Spleen (tissue), 13 donors: ENCODE measurements at places on chromosomes 5 and 9. TPM values are rescaled to one million over a fixed set of nuclear protein-coding genes. Genes with fewer than 3 reads are reported as not detected.

DNA sequence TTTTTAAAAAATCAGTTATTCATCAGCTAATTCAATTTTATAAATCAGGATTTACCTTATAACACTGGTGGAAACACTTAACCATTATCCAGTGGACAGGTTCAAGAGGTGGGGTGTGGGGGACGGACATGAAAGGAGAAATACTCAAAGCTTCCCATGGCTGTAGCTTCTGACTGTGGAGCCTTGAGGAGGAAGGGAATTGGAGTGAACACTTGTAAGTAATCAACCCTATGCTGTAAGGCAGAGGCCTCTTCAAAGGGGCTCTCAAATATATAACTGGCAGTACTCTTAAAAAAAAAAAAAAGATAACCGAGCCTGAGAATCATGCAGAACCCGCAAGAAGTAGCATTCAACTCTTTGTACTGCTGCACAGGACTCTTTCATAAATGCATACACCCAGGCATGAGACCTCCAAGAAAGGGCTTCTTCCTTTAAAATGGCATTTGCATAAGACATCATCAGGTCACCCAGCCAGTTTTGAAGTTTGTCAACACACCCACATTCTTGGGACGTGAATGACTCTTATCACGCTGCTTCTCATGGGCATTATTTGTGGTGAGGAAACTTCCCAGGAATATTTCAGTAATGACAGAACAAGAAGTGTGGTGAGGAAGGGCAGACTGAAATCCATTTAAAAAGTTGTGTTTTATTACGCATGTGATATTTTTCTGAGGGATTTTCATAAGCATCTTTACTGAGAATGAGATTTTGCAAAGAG lies 8.1 kb downstream of the OSMR start:
- no peak overlapping the region for H3K27ac ChIP-seq
- no peaks in the 10 kb centered on the region for H3K36me3 ChIP-seq
- H3K27me3 ChIP-seq = no peaks in the 10 kb centered on the region
- no peaks in the 10 kb centered on the region for H3K4me1 ChIP-seq
- DNase-seq = no peak
- no peak overlapping the region for H3K4me3 ChIP-seq

- H3K36me3 ChIP-seq = no peaks in the 10 kb centered on the region
- no peaks in the 10 kb centered on the region for H3K4me1 ChIP-seq
- no peak overlapping the region for H3K4me3 ChIP-seq
Observed at GRCh38 chr5:180611140-180611850, 20.0 kb upstream of the SCGB3A1 start.

DNA sequence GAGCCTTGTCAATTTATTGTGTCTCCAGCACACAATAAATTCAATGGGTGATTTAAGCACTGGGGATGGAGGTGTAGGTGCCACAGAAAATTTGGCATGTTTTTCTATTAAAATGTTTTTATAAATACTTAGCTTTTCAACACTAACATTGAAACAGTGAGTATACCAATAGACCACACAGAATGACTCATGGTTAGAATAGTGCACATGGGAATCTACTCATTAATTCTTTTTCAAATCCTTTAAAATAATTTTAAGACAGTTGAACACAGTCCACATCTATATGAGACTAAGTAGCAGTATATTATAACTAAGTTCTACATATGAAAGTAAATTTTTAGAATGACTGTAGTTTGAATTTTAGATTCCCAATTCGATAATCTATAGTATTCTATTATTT lies 67.1 kb downstream of the LNPEP start:
- H3K27ac ChIP-seq = no peak overlapping the region
- no peaks in the 10 kb centered on the region for H3K4me1 ChIP-seq
- no peak for DNase-seq
- H3K27me3 ChIP-seq = no peaks in the 10 kb centered on the region

- H3K27ac ChIP-seq = peak overlapping the region; percentile 96
- H3K27me3 ChIP-seq = no peaks in the 10 kb centered on the region
- H3K4me3 ChIP-seq = peak overlapping the region; percentile 93
- H3K4me1 ChIP-seq = peaks cover 30% of the 10 kb centered on the region
- DNase-seq = no peak
Observed at GRCh38 chr5:77029376-77029885, 773 bp upstream of the AGGF1 start.

DNA sequence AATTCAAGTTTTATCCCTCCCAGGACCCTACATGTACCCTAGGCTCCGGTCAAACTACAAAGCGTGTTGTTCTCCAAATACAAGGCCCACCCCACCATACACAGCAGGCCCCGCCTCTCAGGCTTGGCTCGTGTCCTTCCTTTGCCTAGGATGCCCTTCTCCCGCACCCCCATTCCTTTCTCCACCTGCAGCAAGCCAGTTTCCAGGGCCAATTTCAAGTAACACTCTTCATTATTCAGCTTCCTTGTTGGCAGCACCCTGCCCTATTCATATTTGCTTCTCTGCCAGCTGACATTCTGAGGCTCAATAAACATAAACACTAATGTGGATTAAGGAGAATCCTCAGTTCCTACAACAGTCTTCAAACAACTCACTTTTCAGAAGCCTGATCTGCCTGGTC lies 31.7 kb downstream of the EPB41L4B start:
- H3K4me1 ChIP-seq = no peaks in the 10 kb centered on the region
- no peak for DNase-seq
- no peaks in the 10 kb centered on the region for H3K27me3 ChIP-seq

DNA sequence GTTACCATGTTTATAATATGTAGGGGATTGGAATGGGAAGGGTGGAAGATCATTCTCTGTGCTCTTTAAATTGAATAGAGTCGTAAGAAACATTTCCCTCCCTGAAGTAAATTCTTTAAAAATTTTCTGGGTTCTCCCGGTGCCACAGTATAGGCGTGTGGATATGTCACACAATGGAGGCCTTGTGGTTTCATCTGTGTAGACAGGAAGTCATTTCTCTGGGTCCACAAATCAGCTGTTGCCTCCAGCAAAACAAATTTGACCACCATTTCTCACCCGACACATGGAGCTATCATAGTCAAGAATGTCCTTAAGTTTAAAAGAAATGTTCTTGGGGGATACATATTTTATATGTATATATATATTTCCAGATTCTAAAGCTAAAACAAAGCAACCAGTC lies 17.4 kb downstream of the CEP78 start:
- H3K36me3 ChIP-seq = no peaks in the 10 kb centered on the region
- no peaks in the 10 kb centered on the region for H3K27me3 ChIP-seq
- no peak overlapping the region for H3K4me3 ChIP-seq
- H3K4me1 ChIP-seq = no peaks in the 10 kb centered on the region
- no peak for DNase-seq

GRCh38 chr5:180801596-180802324 lies 846 bp downstream of the MGAT1 start:
- no peaks in the 10 kb centered on the region for H3K36me3 ChIP-seq
- H3K4me1 ChIP-seq = peaks cover 94% of the 10 kb centered on the region
- H3K27me3 ChIP-seq = no peaks in the 10 kb centered on the region
- peak overlapping the region; percentile 90 for H3K4me3 ChIP-seq
- peak overlapping the region; percentile 96 for H3K27ac ChIP-seq

DNA sequence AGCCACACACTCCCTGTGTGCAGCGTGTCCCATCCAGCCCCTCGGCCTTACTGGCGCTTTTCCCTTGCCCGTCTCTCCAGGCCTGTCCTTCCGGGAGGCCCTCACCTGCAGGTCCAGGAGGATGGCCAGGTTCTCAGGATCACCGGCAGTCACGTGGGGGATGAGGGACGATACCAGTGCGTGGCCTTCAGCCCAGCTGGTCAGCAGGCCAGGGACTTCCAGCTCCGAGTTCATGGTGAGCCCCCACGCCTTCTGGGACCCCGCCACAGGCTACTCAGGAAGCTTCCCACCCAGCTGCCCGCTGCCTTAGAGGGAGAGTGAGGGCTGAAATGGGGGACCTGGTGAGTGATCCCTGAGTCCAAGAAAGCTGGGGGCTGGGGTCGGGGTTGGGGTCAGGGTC lies 85.8 kb downstream of the HMCN2 start:
- DNase-seq = no peak
- H3K4me3 ChIP-seq = no peak overlapping the region
- no peak overlapping the region for H3K27ac ChIP-seq
- no peaks in the 10 kb centered on the region for H3K4me1 ChIP-seq

DNA sequence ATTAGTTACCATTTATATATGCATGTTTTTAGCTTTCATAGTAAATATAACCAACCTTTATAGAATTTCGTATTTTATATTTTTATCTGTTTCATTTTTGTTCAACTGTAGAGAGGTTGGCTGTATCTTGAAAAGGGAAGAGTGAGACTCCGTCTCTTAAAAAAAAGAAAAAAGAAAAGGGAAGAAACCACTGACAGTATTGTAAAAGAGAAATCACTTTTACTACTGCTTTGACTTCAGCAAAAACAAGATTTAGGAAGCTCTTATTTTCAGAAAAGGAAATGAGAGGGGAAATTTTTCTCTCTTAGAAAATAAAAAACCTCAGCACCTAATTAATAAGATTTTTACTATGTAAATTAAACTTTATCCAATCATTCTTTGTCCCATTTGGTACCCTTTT lies 14.4 kb downstream of the POLK start:
- no peaks in the 10 kb centered on the region for H3K27me3 ChIP-seq
- H3K27ac ChIP-seq = peak overlapping the region; percentile 69
- H3K4me1 ChIP-seq = peaks cover 34% of the 10 kb centered on the region
- no peak for DNase-seq

GRCh38 chr9:106707291-106707690 lies 155.7 kb upstream of the ZNF462 start:
- no peaks in the 10 kb centered on the region for H3K36me3 ChIP-seq
- H3K27me3 ChIP-seq = no peaks in the 10 kb centered on the region
- DNase-seq = no peak
- no peaks in the 10 kb centered on the region for H3K4me1 ChIP-seq
- H3K4me3 ChIP-seq = no peak overlapping the region

DNA sequence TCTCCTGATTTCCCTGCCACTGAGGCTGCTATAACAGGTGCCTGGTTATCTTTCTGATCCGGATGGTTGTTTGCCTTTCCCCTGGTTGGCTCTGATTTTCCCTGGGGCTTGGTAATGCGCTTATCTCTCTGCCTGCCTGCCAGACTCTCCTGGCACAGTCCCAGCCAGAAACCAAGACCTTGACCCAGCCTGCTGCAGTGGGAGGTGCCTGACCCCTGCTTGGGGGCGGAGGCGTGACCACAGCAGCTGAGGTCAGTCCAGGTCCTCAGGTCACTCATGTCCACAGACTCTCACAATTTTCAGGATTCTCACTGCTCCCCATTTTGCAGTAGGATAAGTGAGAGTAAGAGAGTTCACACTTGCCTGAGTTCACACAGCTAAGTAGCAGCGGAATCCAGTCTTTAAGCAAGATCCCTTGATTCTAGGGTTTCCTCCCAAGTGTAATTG lies 24.4 kb upstream of the SYNPO start:
- H3K36me3 ChIP-seq = no peaks in the 10 kb centered on the region
- no peak overlapping the region for H3K4me3 ChIP-seq
- peak overlapping the region; percentile 27 for H3K27ac ChIP-seq
- no peaks in the 10 kb centered on the region for H3K27me3 ChIP-seq
- peaks cover 29% of the 10 kb centered on the region for H3K4me1 ChIP-seq

DNA sequence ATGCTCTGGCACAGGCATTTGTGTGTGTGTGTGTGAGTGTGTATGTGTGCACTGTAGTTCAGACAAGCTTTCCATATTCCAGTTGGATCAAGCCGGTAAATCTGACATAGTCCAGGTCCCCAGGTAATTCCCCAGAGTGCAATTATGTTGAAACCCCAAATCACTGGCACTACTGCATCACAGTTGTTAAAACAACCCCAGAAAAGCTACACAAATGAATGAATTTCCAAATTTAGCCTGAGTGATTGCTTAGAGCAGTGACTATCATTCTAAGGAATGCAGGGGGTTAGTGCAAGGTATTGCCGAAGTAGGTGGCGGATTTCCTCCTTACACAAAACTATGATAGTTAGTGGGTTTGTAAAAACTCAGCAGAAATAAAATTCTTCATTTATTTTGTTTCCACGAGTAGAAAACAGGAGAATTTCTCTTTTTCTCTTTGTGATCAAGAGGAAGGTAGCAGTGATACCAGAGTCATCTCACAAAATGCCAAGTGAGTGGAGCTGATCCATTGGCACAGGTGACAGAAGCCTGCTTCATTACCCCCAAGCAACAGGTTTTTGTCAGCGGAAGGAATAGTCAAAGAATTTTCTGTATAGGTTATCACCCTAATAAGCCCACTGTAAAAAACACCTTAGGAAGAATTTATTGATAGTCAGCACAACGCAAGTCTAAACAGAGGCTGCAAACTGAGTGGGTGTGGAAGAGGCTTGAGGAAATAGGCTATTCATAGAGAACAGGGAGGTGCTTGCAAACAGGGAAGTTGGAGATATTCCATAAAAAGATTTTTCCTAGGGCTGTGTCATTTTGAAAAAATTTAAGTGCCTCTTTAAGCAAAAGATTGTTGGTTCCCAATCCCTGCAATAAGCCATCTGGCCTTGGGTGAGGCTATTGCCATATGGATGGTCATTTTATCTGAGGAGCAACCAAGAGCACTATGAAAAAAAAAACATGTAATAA lies 385.1 kb downstream of the CHSY3 start:
- no peak for DNase-seq
- no peak overlapping the region for H3K4me3 ChIP-seq
- H3K27ac ChIP-seq = no peak overlapping the region
- H3K4me1 ChIP-seq = no peaks in the 10 kb centered on the region

DNA sequence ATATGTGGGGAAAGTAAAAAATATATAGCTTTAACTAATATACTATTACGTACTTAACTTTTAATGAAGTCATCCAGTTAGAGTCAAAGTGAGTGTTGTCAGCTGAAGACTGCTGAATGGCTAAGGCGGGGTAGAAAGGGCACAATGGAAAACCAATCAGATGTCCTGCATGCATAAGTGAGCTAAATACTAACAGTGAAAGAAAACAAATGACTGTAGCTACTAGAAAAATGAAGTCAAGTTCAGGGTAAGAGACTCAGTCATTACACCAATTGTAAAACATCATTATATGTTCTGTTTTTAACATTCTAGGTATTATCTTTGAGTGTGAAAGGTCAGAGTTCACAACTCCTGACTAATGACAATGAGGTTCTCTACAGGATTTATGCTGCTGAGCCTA lies 295.2 kb downstream of the ADGRV1 start:
- no peak overlapping the region for H3K4me3 ChIP-seq
- no peak for DNase-seq
- H3K4me1 ChIP-seq = no peaks in the 10 kb centered on the region
- no peak overlapping the region for H3K27ac ChIP-seq

Gene TAF11L5
- total RNA-seq = not detected

Gene TMEM215
- not detected for total RNA-seq

Gene STKLD1
- total RNA-seq = 0.44 TPM

Gene PRUNE2
- 21.0 TPM for total RNA-seq
